CD4-positive, alpha-beta memory T cell (primary cell): ENCODE measurements at places on chromosomes 12 and 14. TPM values are rescaled to one million over a fixed set of nuclear protein-coding genes. Genes with fewer than 3 reads are reported as not detected.

PLEK2 gene
- 2.7 TPM for polyA plus RNA-seq

DNA sequence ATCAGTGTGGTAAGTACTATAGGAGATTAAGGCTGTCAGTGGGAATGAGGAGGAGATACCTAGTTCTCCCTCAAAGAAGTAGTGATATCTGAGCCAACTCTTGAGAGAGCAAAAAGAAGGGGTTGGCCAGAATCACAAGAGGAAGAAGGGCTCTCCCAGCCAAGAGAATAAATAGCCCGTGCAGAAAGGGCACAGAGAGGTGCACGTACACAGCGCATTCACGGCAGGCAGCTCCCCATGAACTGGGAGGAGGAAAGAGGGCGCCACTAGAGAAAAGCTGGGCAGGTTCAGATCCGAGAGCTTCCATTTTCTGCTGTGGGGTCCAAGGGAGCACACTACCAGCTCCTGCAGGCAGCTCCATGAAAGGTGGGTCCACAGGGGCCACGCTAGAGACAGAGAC lies 59.9 kb downstream of the PPP2R5E start:
- no peak overlapping the region for H3K4me3 ChIP-seq
- H3K27me3 ChIP-seq = no peaks in the 10 kb centered on the region
- no peak for DNase-seq
- H3K36me3 ChIP-seq = no peaks in the 10 kb centered on the region
- H3K4me1 ChIP-seq = peaks cover 22% of the 10 kb centered on the region

- H3K27ac ChIP-seq = peak overlapping the region; percentile 86
- H3K36me3 ChIP-seq = peaks cover 44% of the 10 kb centered on the region
- peak overlapping the region; percentile 64 for H3K4me3 ChIP-seq
- no peaks in the 10 kb centered on the region for H3K27me3 ChIP-seq
- DNase-seq = peak; percentile 80
These were observed 593 bp downstream of the PIP4P1 start for GRCh38 chr14:20460458-20461224.

- H3K27me3 ChIP-seq = no peaks in the 10 kb centered on the region
- no peak overlapping the region for H3K4me3 ChIP-seq
- no peaks in the 10 kb centered on the region for H3K36me3 ChIP-seq
- no peak overlapping the region for H3K27ac ChIP-seq
These were observed 293.9 kb downstream of the RAD51B start for GRCh38 chr14:68113343-68113930.

- no peaks in the 10 kb centered on the region for H3K36me3 ChIP-seq
- H3K27ac ChIP-seq = no peak overlapping the region
- H3K4me1 ChIP-seq = no peaks in the 10 kb centered on the region
- no peak overlapping the region for H3K4me3 ChIP-seq
- no peak for DNase-seq
- H3K27me3 ChIP-seq = no peaks in the 10 kb centered on the region
These were observed 422.1 kb downstream of the AACS start for GRCh38 chr12:125487336-125487735.

PIWIL1 gene
- not detected for polyA plus RNA-seq

STON2 gene
- polyA plus RNA-seq = not detected

- H3K27me3 ChIP-seq = no peaks in the 10 kb centered on the region
- no peak for DNase-seq
- H3K27ac ChIP-seq = no peak overlapping the region
- no peaks in the 10 kb centered on the region for H3K36me3 ChIP-seq
- H3K4me3 ChIP-seq = no peak overlapping the region
- H3K4me1 ChIP-seq = no peaks in the 10 kb centered on the region
These were observed 206.4 kb upstream of the PELI2 start for GRCh38 chr14:55911776-55912175.

DNA sequence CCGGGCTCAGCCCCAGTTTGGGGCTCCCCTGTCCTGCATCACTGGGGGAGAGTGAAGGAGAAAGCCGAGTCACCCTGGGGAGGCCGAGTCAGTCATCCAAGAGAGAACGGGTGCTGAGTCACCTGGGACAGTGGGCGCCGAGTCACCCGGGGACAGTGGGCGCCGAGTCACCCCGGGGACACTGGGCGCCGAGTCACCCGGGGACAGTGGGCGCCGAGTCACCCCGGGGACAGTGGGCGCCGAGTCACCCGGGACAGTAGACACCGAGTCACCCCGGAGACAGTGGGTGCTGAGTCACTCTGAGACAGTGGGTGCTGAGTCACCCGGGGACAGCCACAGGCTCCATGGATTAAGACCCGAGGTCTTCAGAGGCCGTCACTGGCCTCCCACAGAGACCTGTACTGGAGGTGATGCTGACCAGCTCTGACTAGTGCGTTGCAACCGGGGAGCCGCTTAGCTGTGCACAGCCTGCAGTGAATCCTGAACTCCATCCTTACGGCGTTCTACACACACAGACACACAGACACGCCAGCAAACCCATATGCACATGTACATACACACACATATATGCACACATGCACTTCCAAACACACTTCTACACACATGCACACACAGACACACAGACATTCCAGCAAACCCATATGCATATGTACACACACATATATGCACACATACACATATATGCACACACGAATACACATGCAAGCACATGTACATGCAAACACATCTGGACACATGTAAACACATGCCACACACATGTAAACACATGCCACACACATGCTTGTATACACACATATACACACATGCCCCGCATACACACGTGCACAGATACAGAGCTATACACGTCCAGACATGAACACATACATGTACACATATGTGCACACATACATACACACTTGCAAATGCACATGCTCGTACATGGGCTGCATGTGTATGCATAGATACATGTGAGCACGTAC lies 64.9 kb upstream of the GALNT9 start:
- H3K27me3 ChIP-seq = no peaks in the 10 kb centered on the region
- no peak for DNase-seq
- H3K4me3 ChIP-seq = no peak overlapping the region
- no peaks in the 10 kb centered on the region for H3K36me3 ChIP-seq
- no peak overlapping the region for H3K27ac ChIP-seq

GRCh38 chr14:68663385-68664076 lies 129.3 kb downstream of the ZFP36L1 start:
- H3K27ac ChIP-seq = peak overlapping the region; percentile 3
- no peaks in the 10 kb centered on the region for H3K36me3 ChIP-seq
- H3K4me3 ChIP-seq = peak overlapping the region; percentile 65
- peak; percentile 13 for DNase-seq
- no peaks in the 10 kb centered on the region for H3K27me3 ChIP-seq

- no peak overlapping the region for H3K27ac ChIP-seq
- no peaks in the 10 kb centered on the region for H3K36me3 ChIP-seq
- DNase-seq = no peak
These were observed 72.2 kb downstream of the TSPAN8 start for GRCh38 chr12:71085575-71085974.

DNA sequence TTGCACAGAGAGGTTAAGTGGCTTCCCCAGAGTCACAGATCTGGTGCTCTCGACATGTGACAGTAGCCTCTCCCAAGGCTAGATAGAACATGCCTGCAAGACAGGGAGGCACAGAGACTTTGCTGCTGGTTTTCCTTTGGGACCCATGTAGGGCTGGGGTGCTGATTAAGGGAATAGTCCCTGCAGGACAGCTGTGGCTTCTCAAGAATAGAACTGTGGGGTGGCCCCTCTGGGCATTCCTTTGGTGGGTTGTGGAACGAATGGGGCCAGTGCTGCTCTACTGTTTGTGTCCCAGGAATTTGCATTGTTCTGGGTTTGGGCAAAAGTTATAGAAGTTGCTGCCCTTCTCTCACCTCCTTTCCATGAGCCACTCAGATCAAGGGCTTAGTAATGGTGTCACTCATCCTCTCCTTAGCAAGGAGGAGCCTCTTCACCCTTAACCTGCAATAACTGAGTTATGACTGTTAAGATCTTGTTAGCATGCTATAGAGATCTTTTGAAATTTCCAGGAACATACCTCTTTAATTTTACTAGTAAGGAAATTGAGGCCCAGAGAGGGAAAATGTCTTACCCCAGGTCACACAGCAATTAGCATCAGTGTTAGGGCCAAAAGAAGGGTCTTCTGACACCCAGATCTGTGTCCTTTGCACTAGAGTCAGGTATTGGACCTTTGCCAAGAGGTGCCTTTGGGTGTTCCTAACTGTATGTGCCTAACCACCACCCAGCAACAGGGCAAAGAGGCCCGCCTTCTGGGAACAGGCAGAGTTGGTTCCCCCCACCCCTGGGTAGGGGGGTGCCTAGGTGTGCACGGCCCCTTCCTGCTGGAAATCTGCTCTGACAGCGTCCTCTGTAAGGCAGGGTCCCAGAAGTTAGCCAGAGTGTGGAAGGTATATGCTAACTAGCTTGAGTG lies 31.4 kb downstream of the CD9 start:
- no peaks in the 10 kb centered on the region for H3K36me3 ChIP-seq
- DNase-seq = no peak
- H3K4me1 ChIP-seq = peaks cover 27% of the 10 kb centered on the region
- H3K27me3 ChIP-seq = no peaks in the 10 kb centered on the region
- peak overlapping the region; percentile 26 for H3K27ac ChIP-seq
- no peak overlapping the region for H3K4me3 ChIP-seq

PTPRO gene
- polyA plus RNA-seq = 3.5 TPM

WNT1 gene
- polyA plus RNA-seq = 0.55 TPM

SERPINA9 gene
- polyA plus RNA-seq = not detected

DNA sequence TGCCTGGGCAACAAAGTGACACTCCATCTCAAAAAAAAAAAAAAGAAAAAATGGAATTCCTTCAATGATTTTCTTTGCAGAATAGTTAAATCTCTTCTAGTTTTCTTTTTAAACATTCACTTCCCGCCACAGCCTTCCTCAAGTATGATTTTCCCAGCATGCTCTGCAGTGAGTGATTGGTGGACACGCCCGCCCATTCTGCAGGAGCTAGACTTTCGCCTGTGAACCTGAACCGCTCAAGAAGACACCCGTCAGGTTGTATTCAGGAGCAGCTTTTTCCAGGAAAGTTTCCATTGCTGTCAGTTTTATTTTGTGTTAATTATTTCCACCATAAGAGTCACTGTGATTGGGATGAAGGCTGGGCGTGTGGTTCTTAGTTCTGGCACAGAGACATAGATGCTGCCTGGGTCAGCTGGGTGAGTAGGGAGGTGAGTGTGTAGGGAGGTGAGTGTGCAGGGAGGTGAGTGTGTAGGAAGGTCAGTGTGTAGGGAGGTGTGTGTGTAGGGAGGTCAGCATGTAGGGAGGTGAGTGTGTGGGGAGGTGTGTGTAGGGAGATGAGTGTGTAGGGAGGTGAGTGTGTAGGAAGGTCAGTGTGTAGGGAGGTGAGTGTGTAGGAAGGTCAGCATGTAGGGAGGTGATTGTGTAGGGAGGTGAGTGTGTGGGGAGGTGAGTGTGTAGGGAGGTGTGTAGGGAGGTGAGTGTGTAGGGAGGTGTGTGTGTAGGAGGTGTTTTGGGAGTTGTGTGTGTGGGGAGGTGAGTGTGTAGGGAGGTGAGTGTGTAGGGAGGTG lies 76.2 kb downstream of the KIF26A start:
- no peak for DNase-seq
- H3K4me1 ChIP-seq = no peaks in the 10 kb centered on the region
- H3K27ac ChIP-seq = no peak overlapping the region

RD3L gene
- polyA plus RNA-seq = not detected

PCED1B gene
- 74.6 TPM for polyA plus RNA-seq

- H3K4me1 ChIP-seq = no peaks in the 10 kb centered on the region
- no peak for DNase-seq
These were observed 25.6 kb upstream of the DBX2 start for GRCh38 chr12:45076417-45077026.

CCDC177 gene
- polyA plus RNA-seq = not detected

ADCY6 gene
- polyA plus RNA-seq = not detected

DNA sequence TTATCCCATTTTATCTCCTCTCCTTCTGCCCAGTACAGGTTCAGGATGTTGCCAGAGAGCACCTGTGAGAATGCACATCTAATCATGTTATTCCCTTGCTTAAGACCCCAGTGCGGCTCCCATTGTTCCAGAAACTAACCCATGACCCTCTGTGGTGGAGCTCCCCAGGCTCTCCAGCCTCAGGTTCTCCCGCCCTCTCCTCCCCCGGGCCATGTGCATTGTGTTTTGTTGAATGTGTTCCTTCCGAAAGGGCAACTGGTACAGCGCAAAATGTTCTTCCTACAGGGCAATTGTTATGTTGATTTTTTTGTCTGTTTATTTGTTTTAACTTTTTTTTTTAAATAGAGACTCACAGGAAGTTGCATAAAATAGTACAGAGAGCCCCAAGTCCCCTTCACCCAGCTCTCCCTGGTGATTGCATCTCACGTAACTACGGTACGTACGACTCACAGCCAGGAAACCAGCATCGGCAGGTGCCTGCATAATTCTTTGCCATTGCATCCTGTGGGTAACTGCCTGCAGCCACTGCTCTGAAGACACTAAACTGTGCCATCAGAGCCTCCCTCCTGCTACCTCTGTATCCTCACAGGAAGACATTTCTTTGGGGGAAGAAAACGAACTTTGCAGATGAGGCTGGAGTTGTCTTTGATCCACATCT lies 31.2 kb downstream of the TMEM132C start:
- H3K4me1 ChIP-seq = no peaks in the 10 kb centered on the region
- no peak overlapping the region for H3K4me3 ChIP-seq
- H3K27me3 ChIP-seq = no peaks in the 10 kb centered on the region
- no peak for DNase-seq
- no peak overlapping the region for H3K27ac ChIP-seq

DNA sequence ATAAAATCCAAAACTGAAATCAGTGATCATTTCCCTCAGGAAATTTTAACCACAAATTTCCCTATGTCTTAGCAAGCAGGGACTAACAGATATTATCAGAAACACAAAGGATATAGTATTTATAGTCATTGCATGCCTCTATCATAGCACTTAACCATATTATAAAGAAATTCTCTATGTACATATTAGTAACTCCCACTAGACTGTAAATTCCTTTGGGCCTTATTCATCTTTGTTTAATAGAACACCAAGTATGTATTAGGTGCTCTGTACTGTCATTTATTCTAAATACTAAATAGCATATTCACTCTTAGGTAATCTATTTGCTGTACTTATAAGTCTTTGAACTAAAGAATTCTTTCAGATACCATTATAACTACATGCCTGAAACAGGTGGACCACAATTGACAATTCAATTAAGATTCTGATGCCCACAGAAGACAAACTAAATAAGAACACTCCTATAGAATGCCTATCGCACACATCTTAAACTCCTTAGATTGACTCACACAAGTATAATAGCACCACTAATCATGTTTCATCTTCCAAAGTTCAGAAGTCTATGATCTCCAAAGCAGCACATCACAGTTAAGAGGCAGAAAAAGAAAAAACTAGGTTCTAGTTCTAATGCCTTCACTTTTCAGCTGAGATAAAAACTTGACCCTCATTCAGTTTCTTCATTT lies 134.1 kb downstream of the FSCB start:
- no peaks in the 10 kb centered on the region for H3K27me3 ChIP-seq
- no peak for DNase-seq
- no peaks in the 10 kb centered on the region for H3K36me3 ChIP-seq
- no peak overlapping the region for H3K4me3 ChIP-seq

- H3K27me3 ChIP-seq = no peaks in the 10 kb centered on the region
- peaks cover 9% of the 10 kb centered on the region for H3K4me1 ChIP-seq
- no peak overlapping the region for H3K27ac ChIP-seq
- peak; percentile 12 for DNase-seq
These were observed 139.3 kb upstream of the ARHGAP5 start for GRCh38 chr14:31937730-31938346.

ANO6 gene
- polyA plus RNA-seq = 25.3 TPM
